GM10248 (cell line): ENCODE measurements at places on chromosomes 5 and 9.

DNA sequence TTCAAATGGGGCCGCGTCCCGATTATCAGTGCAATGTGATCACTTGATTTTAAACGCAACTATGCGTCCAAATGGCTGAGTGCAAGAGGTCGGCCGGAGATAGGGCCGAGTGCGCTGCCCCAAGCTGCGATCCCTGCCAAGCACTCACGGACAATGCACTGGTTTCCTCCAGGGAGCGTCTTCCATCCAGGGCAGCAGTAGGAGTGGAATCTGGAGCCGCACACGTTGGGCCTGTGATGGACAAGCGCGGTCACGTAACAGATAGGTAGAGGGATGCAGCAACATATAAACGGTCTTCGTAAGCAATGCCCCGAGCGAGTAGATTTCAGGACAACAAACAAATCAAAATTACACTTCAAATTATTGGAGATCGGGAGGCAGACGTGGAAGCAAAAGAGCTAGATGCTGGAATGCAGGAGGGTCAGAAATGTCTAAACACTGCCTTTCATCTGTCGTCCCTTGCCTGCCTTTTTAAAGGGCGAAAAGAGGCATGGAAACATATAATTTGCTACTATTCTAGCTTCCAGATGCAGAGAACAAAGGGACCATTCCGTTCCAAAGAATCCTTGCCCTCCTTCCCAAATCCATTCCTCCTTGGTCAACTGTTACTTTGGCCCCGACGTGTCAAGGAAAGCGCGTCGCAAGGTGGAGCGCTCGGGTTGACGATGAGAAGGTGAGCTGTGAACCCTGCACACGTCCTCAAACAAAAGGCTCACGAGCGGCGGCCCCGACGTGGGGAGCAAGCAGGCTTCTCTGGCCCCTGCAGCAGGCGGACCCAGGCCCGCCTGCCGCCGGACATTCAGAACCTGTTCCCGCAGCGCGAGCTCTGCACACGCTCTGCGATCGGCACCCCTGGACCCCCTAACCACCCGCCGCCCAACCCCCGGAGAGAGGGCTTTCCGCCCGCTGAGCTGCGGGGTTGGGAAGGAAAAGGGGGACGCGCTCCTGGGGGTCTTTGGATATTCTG is 1.5 kb downstream of the FBN2 start:
- DNase-seq = no peak

DNA sequence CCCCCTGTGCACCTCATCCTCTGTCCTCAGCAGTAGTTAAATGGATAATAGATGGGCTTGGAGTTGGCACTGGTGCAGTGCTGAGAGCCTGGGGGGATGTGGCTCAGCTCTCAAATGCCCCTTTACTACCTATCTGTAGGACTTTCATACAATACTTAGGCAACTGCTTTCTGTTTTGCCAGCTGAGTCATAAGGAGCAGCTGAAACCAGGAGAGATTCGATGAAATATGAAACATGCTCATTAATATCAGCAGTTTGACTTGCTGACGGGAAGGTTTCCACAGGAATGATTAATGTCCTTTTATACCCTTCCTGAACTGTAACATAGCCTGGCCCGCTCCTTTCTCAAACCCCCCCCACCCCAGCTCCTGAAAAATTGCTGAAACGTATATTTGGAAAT is 142.6 kb downstream of the SAXO1 start:
- peak; percentile 24 for DNase-seq

- no peak for DNase-seq
These were observed 9.6 kb downstream of the CARD19 start for GRCh38 chr9:93105620-93106019.

DNA sequence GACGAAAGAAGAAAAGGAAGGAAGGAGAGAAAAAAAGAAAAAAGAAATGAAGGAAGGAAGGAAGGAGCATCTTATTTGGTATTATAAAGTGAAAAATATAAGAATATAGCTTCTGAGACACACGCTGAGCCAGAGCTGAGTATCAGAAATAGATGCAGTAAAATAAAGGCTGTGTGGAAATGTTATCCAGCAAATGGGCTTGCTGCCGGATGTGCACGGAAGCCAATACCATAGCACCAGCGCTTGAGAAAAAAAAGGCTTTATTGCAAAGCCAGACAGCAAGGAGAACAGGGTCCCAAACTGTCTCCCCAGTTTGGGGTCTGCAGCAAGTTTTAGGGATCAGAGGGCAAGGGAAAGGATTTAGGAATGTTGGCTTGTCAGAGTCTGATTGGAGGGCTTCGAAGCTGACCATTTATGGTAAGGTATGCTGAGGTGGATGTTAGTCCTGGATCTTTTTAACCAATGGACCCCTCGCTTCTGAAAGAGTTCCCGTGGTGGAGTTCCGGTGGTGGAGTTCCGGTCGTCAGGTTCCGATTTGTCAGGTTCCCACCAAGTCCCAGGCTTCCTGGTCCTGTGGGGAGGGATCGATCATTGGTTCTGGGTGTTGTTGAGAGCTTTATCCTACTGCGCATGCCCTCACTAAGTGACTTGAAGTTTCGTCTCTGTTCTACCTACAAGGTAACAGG is 70.4 kb downstream of the SFXN1 start:
- DNase-seq = no peak

DNA sequence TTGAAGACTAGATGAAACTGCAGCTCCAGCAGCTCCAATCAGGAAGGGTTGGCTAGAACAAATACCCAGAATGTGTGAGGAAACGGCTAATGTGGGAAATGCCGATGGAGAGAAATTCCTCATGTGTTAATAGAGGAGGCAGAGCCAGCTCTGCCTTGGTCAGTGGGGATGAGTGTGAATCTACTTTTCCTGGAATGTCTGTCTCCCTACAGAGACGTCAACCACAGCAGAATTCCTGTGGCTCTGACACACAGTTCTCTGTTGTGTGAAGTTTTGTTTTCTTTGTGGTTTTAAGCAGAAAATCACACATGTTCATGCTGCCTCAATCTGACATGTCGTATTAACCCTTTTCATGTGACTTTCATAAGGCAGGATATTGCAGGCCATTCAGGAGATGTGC is 476.6 kb upstream of the WWC1 start:
- DNase-seq = no peak

DNA sequence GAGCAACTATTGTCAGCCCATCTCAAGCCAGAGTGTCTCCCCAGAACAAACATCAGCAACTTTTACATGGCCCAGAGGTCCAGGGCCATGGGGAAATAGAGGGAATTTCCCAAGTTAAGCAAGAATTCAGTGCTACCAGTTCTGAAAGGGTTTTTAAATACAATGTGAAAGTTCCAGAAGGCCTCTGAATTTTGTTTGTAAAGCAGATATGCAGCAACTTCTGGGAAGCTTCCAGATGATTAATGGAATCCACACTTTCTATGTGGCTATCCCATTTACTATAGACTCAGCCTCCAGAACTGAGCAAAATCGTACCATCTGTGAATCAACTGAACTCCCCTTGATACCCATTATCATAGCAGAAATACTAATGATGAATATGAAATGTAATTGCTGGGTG is 93.8 kb downstream of the FEM1C start:
- DNase-seq = peak; percentile 27
